Thoracic aorta (tissue), 2 donors: ENCODE measurements at places on chromosomes 7 and 10. TPM values are rescaled to one million over a fixed set of nuclear protein-coding genes. Genes with fewer than 3 reads are reported as not detected.

Gene ASB10
- total RNA-seq, result not detected

Gene LOXL4
- total RNA-seq, result 24.5 TPM

Gene TAS2R3
- total RNA-seq, result 0.41 TPM

DNA sequence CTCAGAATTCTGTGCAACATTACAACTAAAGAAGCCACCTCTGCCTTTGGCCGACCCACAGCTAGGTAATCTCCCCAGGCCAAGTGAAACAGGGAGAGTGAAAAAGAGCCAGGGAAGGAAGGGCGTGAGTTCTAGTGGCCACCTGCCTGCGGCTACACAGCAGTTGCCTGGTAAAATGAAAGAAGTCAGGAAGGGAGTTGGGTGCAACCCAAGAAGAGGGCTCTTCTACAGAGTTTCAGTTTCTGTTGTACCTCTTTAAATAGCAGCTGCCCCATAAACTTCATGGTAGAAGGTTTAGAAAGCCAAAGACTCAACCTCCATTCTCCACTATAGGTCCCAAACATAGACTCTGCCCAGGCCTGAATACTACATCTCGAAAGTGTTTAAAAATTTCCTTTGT lies 76.2 kb upstream of the TMEM168 start:
- no peak for DNase-seq

Gene STOX1
- 0.14 TPM for total RNA-seq

- DNase-seq, result no peak
Measured at GRCh38 chr10:104614245-104614831, 26.8 kb upstream of the SORCS3 start.

DNA sequence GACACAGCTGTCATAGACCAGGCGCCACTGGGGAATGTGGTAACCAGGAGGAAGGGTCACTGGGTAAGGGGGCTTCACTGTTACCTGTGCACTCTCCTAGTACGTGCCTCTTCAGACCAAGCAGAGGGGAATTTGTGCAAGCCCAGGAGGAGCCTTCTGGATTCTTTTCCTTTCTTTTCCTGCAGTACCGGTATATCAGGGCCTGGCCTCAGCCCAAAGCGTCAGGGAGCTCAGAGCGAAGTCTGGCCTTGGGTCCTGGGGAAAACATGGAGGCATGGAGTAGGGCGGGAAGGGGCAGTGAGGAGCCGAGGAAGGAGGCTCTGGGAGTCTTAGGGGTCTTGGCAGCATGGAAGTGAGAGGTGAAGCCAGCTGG lies 133.6 kb upstream of the GDF10 start:
- no peak for DNase-seq

Gene ASIC3
- total RNA-seq, result 2.0 TPM

- no peak for DNase-seq
Measured at GRCh38 chr10:103854265-103854685, 1.1 kb downstream of the SH3PXD2A start.

- no peak for DNase-seq
Measured at GRCh38 chr7:22841954-22842353, 19.3 kb upstream of the TOMM7 start.

DNA sequence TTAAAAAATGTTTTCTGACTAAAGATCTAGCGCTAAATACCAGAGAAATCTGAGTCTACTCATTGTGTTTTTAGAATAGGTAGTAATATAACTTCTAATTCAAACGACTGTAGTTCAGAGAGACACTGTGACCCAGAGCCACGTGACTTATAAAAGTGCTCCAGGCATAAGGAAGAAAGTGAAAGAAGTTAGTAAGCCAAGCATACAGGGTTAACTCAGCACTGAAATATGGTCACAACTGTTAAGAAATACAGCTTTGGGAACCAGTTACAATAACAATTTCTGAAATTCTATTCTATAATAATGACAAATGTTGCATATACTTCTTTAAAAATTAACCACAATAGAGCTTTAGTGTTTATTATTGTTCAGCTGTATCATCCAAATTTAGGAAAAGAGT lies 119.1 kb downstream of the TFEC start:
- DNase-seq, result no peak

Gene DPYSL4
- total RNA-seq, result 0.28 TPM

GRCh38 chr7:129371487-129371886 lies 62.7 kb upstream of the STRIP2 start:
- no peak for DNase-seq

Gene PITX3
- total RNA-seq, result not detected

Gene SPDYE6
- not detected for total RNA-seq

DNA sequence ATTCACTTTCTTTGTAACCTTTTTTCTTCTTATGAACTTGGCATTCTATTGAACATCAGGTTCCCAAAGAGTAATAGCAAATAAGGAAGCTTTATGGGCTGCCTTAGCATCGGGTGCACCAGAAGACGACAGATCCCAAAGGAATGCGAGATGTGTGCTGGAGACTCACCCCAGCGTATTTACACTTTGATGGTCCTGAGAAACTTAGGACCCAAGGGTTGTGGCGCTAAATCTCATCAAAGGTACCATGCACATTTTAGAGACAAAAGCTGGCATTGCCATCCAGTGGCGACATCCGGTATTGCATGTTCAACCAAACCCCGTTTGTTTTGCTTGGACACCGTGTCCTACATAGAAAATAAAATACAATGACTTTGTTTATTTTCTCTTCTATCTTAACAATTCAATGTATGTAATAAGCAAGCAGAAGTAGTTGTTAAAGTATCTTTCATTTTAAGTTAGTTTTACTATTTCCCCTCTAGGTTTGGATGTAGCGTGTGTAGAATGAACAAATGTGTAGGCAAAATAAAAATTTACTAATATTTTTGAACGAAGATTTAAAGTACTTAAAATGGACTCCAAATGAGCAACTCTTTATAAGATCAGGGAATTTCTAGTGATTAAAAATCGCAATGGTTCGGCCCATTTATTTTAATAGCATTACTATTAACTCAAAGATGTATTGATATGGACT lies 1154.8 kb downstream of the GATA3 start:
- DNase-seq, result no peak

GRCh38 chr10:44854693-44855350 lies 56.3 kb upstream of the TMEM72 start:
- no peak for DNase-seq
